ENCODE measurements at places on chromosomes 3 and 15. TPM values are rescaled to one million over a fixed set of nuclear protein-coding genes. Genes with fewer than 3 reads are reported as not detected.

SIAH2 gene
- total RNA-seq = 12.6 TPM

CCDC13 gene
- total RNA-seq = 0.38 TPM

ZDHHC23 gene
- total RNA-seq = 1.9 TPM

GALNT15 gene
- 1.2 TPM for total RNA-seq

ARRDC4 gene
- total RNA-seq = 2.4 TPM

GPR176 gene
- 57.8 TPM for total RNA-seq

SLC6A11 gene
- not detected for total RNA-seq

RBPMS2 gene
- total RNA-seq = 0.09 TPM

GPR15 gene
- not detected for total RNA-seq

EPHB1 gene
- 0.81 TPM for total RNA-seq

EPHA6 gene
- total RNA-seq = not detected

RCCD1 gene
- total RNA-seq = 4.9 TPM

DZIP3 gene
- 5.1 TPM for total RNA-seq
